ENCODE measurements at places on chromosomes 16 and 17.

DNA sequence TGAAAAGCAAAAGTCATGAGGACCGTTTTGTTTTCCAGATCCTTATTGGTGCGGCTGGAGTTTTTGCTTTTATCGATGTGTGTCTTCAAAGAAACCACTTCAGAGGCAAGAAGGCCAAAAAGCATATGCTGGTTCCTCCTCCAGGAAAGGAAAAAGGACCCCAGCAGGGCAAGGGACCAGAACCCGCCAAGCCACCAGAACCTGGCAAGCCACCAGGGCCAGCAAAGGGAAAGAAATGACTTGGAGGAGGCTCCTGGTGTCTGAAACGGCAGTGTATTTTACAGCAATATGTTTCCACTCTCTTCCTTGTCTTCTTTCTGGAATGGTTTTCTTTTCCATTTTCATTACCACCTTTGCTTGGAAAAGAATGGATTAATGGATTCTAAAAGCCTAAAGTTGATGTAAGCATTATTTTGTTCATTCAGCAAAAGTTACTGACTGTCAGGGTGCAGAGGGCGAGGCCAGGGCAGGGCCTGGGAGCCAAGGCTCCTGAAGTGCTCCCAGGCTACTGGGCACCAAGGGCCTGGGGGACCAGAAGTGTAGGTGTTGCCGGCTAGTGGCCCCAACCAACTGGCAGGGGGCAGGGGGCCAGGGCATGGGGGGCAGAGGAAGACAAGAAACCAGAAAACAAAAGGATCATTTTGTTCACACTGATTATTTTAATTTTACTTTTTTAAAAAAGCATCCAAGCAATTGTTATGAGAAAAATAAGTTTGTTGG, 8.8 kb downstream of the CMTM2 start:
- DNase-seq: no peak

- no peak for DNase-seq
Observed at GRCh38 chr17:29777663-29778062, 152.4 kb downstream of the SSH2 start.

DNA sequence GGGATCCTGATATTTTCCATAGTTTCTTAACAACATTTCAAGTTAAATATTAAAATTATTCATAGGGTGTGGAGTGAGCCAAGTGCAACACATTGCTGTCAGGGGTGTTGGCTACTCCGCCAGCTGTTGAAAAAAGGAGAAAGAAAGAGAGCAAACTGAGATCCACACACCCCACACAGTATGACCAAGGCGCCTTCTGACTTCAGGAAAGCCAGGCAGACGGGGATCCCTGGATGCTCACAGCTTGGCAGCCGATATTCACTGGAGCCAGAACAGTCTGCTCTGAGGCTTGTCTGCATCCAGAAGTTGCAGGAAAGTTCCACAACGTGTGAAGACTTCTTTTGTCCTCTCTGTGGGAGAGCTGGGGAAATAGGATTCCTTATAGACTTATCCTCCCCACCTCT, 9.3 kb downstream of the CHD9NB start:
- DNase-seq: no peak

- DNase-seq: no peak
Observed at GRCh38 chr16:88920618-88921590, 54.4 kb upstream of the PABPN1L start.

- DNase-seq: no peak
Observed at GRCh38 chr16:50712560-50712898, 19.1 kb downstream of the NOD2 start.

- no peak for DNase-seq
Observed at GRCh38 chr16:55401046-55401445, 77.0 kb downstream of the IRX6 start.

DNA sequence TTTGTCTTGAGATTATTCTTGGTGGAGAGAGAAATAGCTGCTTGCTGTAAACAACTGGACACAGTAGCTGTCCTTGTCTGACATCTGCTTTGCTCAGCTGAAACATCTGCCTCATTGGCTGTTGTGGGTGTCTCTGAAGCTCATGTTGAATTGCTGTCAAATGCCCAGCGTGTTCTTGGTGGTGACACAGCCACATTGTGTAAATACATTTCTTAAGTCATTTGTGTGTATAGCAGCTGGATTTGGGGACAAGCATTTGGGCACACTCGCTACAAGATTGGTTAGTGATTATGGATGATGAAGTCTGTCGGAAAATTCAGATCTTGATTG, 5.3 kb downstream of the FAM234A start:
- DNase-seq: no peak

GRCh38 chr17:61426482-61427304, 25.5 kb upstream of the TBX4 start:
- DNase-seq: no peak

DNA sequence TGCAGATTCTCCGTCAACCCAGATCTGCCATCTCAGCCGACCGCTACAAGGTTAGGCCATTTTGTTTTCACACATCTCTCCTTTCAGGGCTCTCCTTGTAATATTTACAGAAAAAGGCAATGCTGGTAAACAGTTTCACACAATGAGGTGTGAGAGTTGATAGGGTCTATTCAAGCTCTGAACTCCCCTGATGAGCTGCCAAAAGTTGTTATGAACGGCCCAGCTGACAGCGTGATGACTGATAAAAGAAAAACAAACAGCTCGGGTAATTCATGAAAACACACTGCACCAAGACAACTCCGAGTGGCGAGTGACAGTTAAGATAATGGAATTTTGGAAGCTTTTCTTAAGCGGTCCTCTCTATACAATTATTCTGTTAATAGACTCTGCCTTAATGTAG, 68.1 kb upstream of the IRX5 start:
- DNase-seq: no peak

GRCh38 chr16:65384441-65384840, 262.6 kb upstream of the CDH11 start:
- no peak for DNase-seq

All from right lobe of liver (tissue), 6 donors.